ENCODE measurements at places on chromosomes 5 and 9. TPM values are rescaled to one million over a fixed set of nuclear protein-coding genes. Genes with fewer than 3 reads are reported as not detected.

GRCh38 chr5:95857185-95857945 is 34.8 kb upstream of the GLRX start:
- DNase-seq: no peak

GRCh38 chr5:91140657-91141056 is 242.5 kb downstream of the ARRDC3 start:
- DNase-seq: no peak

- no peak for DNase-seq
Observed at GRCh38 chr5:150211156-150212030, 21.5 kb downstream of the SLC6A7 start.

DNA sequence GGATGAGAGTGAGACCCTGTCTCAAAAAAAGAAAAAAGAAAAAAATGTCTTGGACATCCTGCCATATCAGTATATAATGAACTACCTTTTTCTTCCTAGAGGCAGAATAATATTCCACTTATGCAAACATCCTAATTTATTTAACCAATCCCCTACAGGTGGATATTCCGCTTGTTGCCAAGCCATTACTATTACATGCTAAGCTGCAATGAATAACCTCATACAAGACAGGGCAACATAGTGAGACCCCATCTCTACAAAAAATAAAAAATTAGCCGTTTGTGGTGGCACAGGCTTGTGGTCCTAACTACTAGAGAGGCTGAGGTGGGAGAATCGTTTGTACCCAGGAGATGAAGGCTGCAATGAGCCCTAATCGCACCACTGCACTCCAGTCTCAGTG is 1.7 kb upstream of the AFF4 start:
- no peak for DNase-seq

DNA sequence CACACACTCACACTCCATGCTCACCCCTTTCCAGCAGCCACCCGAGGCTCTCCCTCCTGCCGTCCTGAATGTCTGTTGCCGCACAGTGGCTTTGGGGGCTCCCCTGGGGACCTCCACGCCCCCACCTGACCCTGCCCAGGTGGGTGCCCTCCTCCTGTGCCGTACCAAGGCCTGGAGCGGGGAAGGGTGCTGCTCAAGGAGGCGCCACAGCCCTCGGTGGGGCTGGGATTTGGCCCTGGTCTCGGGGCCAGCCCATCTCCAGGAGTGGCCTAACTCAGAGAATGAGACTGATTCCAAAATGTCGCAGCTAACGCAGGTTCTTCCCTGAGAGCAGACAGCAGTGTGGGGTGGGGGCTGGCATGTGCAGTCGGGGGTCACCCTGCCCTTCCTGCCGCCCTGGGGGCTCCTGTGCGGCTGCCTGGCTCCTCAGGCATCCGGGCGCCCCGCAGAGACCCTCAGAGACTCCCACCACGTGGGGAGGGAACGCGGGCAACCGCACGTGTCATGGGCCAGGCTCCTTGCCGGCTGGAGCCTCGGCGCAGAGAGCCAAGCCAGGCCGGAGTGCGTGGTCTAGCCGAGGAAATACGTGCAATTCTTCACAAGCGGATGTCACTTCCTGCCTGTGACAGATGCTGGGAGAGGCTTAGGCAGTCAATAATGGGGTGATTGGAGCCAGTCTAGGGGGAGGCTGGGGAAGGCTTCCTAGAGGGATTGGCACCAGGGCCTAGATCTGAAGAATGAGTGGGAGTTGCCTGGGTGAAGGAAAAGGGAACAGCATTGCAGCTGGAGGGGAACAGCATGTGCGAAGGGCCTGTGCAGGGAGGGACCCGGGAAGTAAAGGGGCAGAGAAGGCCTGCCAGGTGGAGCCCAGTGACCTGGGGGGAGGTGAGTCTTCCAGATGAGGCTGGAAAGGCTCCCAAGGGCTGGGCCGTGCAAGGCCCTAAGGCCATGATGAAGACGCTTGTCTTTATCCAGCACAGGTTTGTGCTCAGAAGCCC is 44.1 kb downstream of the C9orf50 start:
- no peak for DNase-seq

Gene RGS7BP
- not detected for total RNA-seq

Gene TMEM215
- not detected for total RNA-seq

Gene SLIT3
- total RNA-seq: not detected

Gene DBH
- not detected for total RNA-seq

Gene MLLT3
- total RNA-seq: 29.7 TPM

Measured in natural killer cell treated with Interleukin-12 subunit alpha and Interleukin-12 subunit beta and Interleukin-15 and Interleukin-18, amount 100 ng/mL, for 72 hours (primary cell).